Ureter (tissue), 1 donor: ENCODE measurements at places on chromosomes 16 and 17. TPM values are rescaled to one million over a fixed set of nuclear protein-coding genes. Genes with fewer than 3 reads are reported as not detected.

GRCh38 chr16:53093162-53093744 is 38.5 kb downstream of the CHD9 start:
- no peak for DNase-seq

- DNase-seq, result no peak
These were observed 36.5 kb downstream of the TRARG1 start for GRCh38 chr17:1315891-1316403.

GRCh38 chr16:10200637-10201586 is 18.7 kb upstream of the GRIN2A start:
- no peak for DNase-seq

GRCh38 chr17:39970157-39970692 is 7.4 kb downstream of the GSDMA start:
- DNase-seq, result no peak

GRCh38 chr16:8717892-8718415 is 43.5 kb downstream of the ABAT start:
- no peak for DNase-seq

- no peak for DNase-seq
These were observed 270.7 kb upstream of the SOX9 start for GRCh38 chr17:71849783-71850768.

GRCh38 chr17:58920773-58921172 is 165.1 kb downstream of the PPM1E start:
- no peak for DNase-seq

DNA sequence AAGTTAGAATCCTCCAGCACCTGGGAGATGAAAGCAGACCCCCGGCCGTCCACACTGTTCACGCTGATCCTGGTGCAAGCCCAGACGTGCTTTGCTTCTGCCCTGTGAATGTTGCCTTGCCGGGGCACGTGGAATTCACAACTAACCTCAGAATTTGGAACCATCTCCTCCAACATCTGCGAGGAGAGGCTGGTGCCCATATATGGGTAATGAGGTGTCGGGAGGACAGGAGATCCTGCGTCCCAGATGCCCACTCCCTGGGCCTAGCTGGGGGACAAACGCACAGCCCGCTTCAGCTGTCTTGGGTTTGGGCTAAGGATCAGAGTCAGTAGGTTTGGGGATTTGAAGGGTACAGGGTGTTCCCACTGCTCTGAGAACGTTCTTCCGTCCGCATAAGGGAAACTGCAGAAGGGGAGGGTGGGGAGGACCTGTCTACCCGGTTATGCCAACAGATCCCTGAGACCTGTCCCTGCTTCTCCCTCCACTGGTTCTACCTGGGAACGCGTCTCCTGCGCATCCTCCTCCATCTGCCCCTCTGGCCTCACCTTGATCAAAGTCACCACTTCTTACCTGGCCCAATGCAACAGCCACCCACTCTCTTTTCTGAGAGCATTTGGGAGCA is 14.1 kb downstream of the PPL start:
- DNase-seq, result no peak

DNA sequence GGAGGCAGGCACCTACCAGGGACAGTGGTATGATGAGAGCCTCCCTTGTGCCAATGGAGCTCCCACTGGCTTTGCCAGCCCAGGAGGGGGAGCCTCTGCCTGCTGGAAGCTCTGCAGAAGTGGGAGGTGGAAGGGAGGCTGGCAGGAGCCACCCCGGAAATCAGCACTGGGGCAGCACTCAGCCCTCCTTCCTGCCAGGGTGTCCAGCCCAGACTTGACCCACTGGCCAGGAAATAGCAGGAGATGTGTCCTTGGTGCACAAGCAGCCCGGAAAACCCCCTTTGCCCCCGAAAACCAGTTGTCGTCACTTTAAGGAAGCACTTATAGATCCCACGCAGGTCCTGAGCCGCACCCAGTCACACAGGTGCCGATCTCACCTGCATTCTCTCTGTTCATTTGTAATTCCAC is 49.3 kb upstream of the CACNG4 start:
- DNase-seq, result peak; percentile 79

DNA sequence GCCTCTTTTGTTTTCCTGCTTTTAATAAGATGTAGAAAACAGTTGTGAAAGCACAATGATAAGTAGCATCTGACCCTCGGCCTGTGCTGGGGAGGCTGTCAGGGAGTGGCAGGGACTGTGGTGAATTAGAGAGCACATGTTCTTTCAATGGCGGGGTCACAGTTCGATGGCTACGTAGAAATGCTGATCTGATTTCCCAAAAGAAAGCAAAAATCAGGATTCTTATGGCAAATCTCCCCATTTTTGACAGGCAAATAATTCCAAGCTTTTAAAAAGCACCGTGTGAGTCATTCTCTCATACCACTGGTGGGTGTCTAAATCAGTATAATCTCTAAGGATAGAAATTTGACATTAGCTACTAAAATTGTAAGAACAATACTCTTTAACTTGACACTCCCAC is 4.2 kb upstream of the MAPK7 start:
- no peak for DNase-seq

DNA sequence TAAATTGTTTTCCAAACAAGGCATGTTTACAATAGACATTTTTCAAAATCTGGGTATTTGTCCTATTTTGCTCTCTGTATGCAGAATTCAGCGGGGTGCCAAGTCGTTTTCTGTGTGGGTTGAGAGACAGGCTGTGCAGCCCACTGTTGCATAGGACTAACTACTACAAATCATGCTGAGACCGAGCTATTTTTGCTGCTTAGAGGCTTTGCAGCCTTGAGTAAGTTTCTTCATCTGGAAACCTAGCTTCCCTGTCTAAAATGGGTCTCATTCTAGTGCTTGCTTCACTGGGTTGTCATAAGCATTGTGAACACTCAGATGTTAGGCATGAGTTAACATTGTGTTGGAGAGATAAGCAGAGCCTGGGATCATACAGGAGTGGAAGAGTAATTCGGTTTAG is 1.3 kb downstream of the PRPSAP2 start:
- no peak for DNase-seq

DNA sequence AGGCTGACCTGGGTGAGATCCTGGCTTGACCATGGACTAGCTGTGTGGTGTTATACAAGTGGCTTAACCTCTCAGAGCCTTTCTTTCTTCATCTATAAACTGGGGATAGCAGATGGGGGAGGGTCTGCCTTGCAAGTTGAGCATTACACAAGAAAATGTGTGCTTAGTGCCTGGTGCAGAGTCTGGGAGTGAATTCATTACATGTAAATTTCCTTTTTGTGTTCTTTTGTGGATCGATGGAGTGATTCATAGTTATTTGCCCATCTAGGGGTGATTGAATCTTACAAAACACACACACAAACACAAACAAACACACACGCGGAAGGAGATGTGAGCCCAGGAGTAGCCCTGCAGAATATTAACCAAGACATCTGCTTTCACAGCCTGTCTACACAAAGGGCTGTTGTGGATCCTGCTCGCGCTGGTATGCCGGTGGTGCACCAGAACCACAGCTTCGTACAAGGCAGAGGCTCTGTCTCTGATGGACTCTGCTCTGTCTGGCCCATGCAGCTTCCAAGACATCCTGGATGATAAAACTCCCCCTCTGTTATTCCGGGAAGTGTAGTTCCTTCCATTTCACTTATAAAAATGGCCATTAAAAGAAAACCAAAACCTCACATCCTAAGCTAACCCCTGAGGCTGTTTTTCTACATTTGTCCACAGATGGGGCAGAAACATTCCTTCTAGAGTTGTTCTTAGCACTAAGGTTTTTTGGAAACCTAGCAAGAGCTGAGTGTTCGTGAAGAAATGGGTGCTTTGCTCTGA is 86.1 kb downstream of the UTP18 start:
- DNase-seq, result no peak

DNA sequence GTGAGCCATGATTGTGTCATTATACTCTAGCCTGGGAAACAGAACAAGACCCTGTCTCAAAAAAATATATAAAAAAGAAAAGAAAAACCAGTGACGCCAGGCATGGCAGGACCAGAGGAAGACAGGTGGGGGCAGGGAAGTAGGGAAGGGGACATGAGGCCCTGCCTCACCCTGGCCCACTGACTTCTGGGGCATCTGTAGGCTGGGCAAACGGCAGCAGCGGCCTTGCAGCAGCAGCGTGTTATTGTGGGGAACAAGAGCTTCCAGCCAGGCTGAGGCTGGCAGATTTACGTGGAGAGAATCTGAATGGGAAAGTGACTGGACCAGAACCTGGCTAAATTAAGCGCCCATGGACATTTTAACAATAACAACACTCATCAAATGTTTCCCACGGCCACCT is 19.4 kb downstream of the CMTM4 start:
- DNase-seq, result no peak

GRCh38 chr17:19237389-19238166 is 412 bp downstream of the EPN2 start:
- peak; percentile 66 for DNase-seq

DNA sequence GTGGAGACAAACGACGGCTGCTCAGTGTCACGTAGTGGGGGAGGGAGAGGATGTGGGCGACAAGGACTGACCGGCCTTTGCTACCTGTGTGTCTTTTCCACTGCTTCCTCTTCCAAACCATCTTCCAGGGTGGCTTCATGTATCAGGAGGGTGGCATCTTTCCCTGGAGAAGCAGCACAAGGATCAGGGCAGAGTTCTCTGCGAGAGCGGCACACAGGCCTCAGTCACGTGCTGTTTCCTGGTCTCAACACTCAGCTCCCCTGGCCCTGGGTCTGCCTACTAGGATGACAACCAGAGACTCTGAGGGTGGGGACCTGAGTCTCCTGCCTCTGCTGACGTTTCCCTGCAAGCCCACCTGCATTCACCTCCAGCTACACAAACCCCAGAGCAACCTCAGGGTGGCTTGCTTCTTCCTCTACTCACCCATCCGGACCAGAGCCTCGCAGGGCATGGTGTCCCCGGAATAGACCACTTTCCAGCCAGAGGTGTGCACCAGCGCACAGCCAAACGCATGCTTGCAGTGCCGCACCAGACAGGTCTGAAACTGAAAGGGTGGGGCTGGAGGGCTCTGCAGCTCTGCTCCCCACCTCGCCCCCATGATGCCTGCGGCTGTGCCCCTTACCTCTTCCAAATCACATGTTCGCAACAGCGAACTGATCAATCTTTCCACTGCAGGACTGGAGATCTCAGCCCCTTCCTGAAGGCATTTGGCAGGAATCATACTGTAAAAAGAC is 23.3 kb downstream of the ELAC2 start:
- no peak for DNase-seq

CES5A gene
- 0.39 TPM for total RNA-seq

MRPL58 gene
- 32.1 TPM for total RNA-seq

TBC1D3E gene
- total RNA-seq, result not detected

MGRN1 gene
- total RNA-seq, result 104 TPM

TNS4 gene
- total RNA-seq, result 53.1 TPM

KRTAP4-9 gene
- total RNA-seq, result not detected

SLC47A1 gene
- total RNA-seq, result 2.0 TPM

TBC1D3G gene
- not detected for total RNA-seq
